ENCODE measurements at places on chromosomes 16 and 17. TPM values are rescaled to one million over a fixed set of nuclear protein-coding genes. Genes with fewer than 3 reads are reported as not detected.
A peak's percentile ranks its signal among the peaks of the same experiment; 100 is the strongest.

DNA sequence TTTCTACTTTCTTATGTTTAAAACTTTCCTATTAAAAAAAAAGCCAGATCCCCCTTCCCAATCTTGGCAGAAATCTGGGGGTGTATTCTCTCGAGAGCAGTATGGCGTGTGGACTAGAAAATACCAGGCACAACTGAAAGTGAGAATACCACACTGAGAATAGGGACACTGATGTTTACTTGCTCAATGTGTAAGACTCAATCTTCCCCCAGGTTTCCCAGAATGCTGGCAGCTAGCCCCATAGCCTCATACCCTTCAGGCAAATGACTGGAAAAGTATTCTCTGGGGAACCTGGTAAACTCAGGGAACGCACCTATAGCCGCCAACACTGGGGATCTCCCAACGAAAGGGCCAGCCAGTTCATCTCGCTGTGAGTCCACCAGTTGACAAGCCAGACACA, 15.3 kb downstream of the ZZEF1 start:
- no peak for DNase-seq

- DNase-seq = no peak
Measured at GRCh38 chr17:51710634-51710979, 447.9 kb downstream of the CA10 start.

GRCh38 chr17:47649972-47650524, 329 bp downstream of the KPNB1 start:
- no peak for DNase-seq

DNA sequence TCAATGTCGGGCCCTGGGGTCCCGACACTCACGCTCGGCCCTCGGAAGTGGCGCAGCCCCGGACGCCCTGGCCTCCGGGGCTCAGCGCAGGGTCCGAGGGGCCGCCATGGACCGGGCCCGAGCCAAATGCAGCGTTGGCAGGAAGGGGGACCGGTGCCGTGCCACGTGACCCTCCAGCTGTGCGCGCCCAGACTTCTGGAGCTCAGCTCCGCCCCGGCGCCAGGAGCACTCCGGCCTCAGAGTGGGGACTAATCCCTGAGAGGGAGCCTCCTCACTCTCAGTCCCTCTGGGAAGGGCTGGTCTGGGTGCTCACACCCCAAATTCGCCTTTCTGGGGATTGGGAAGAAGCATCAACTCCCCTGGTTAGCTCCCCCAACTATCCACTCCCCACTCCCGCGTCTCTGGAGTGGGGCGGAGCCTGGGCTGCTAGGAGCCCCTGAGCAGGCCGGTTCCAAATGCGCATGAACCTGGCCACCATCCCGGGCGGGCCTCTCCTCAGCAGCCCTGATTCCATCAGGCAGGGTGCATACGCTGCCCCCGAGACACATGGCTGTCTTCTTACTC, at the start of gene B3GNT9:
Gene B3GNT9 (minus strand): TSS at position 166 of the 564 bp plus-strand sequence. CDS start 513 bp downstream, outside the sequence.
- peak; percentile 87 for DNase-seq

Gene TBC1D24
- total RNA-seq = 17.3 TPM

DNA sequence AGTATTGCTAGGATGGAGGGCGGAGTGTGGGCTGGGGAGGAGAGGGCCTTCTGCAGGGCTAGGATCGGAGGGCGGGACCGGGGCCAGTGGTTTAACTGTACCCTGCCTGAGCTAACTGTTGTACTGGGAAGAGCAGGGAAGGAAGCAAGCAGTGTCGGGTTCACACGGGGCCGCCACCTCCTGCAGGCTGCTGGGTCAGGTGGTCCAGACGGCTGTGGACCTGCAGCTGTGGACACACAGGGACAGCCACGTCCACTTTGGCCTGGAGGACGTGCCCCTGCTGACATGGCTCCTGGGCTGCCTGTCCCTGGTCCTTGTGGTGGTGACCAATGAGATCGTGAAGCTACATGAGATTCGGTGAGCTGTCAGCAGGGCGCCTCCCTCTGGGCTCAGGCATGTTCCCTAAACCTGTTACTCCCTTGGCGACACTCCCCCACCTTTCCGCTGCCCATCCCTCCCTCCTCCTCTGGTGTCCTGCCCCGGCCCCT, 16.6 kb downstream of the CASKIN2 start:
- DNase-seq = no peak

DNA sequence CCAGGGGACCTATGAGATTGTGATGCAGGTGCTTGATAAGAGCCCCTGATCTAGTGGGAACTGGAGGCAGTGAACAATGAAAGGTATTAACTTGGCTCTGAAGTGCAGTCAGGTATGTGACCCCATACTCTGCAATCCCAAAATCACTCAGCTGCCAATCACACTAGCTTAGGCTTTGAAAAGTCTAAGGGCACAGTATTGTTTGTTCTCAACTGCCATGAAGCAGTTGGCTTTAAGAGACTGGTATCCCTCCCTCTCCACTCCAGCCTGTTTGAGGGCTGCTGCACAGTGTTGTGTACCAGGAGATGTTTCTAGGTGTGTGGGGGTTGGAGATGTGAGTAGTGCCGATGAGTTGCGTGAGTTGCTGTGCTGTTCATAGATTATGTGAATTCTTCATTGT, 2.4 kb downstream of the YPEL2 start:
- peak; percentile 67 for DNase-seq

GRCh38 chr17:39115135-39115534, 36.3 kb downstream of the PLXDC1 start:
- peak; percentile 45 for DNase-seq

Gene MYO15B
- 15.3 TPM for total RNA-seq

DNA sequence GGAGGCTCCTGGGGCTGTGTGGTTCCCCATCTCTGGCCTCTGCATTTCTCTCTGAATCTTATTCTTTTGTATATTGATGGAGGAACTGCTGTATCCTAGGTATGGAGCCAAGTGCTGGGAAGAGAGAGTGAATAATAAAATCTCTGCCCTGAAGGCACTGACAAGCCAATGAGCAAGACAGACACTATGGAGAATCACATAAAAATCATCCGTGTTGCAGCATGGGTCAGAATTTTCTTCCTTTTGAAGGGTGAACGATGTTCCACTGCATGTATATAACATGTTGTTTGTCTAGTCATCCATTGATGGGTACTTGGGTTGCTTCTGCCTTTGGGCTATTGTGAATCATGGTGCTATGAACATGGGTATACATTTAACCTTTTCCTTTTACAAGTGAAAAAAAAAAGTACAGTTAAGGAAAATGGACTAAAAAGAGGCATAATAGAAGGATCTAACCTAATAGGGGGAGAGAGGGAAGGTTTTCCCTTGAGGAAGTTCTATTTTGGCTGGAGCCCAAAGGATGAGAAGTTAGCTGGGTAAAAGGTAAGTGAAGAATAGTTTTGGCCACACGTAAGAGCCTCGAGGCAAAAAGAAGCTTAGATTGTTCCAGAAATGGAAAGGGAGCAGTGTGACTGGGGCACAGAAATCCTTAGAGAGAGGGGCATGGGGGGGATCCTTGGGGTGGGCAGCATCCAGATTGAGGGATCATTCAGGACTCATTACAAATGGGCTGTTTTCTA, 32.3 kb upstream of the GNA13 start:
- no peak for DNase-seq

Gene HID1
- total RNA-seq = 35.2 TPM

DNA sequence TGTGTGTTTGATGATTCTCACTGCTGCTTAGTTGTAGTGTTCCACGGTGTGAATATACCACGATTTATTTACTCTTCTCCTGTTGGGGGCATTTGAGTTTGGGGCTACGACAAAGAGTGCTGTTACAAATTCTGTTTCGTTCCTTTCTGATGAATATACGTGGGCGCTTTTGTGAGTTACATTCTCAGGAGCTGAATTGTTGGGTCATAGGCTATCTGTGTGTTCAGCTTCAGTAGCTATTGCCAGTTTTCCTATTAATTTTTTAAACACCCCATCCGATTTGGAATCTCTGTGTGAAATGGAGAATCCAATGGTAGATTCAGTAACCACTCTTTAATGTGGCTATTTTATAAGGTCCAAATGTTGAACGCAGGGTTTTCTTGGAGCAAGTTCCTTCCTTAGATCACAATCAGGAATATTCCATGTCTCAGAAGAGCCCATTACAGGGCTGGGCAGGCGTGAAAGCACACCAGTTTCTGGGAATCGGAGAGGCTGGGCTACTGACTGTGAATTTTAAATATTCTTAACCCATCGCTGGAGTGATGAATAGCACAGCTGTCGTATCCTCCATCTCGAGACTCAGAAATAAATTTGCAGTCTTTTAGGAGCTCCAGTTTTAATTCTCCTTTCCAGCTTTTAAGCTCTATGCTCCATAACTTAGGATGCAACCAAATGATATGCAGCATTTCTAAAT, 115.9 kb downstream of the PITPNC1 start:
- no peak for DNase-seq

DNA sequence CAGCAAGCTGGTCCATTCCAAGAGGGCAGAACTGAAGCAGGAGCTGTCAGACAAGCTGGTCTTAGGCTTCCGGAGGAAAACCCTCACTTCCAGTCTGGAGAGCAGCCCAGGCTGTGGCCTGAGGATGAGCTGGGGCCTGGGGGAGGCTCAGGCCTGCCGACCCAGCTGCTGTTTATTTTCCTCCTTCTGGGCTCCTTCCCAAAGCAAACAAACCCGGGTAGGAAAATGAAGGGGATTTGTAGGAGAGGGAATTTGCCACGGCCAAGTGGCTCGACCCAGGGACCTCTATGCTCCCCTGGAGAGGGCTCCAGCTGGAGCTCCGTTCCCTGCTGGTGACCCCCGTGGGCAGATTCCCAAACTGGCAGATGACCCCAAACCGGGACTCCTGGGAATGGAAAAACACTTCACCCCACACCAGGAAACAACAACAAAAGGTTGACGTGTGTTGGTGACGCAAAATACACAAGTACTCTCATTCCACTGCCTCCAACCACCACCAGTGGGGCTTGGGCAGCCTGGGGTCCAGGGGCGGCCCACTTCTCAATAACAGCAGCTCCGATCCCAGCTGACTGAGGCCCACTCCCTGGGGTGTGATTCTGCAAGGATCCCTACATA, 8.8 kb downstream of the JUP start:
- peak; percentile 98 for DNase-seq

Gene DPEP1
- total RNA-seq = 2.2 TPM

- DNase-seq = no peak
Measured at GRCh38 chr17:10777131-10777807, 26.6 kb downstream of the TMEM238L start.

DNA sequence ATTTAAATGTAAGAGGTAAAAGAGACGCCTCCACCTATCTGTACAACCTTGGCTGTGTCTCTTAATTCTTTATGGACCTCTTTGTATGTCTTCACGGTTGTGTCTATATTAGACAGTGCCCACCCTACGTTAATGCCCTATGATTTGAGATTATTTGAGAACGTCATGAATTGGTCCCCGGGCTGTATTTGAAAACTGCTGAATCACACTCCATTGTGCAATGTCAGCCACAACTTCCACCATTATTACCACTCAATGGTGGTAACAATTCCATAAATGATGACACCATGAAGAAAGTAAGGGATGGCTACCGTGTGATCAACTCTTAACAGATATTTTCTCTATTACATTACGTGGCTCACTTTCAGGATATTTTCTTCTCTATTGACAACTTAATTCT, 182.4 kb upstream of the RBFOX1 start:
- no peak for DNase-seq

Gene ZNF48
- 32.3 TPM for total RNA-seq

DNA sequence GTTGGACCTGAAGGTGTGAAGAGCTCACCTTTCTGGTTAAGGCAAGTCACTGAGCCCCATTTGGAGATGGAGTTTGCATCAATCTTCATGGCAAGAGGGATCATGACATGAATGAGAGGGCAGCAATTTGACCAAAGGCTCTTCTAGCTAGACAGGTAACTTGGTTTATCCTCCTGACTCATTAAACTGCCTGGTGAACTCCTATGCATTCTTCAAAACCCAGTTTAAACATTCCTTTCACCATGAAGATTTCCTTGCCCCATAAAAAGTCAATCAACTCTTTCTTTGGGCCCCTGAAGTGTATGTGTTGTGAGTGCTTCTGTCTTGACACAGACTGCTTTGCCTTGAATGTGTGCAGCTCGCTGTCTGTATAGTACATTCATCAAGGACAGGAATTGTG, 120.0 kb upstream of the FOXF1 start:
- DNase-seq = no peak

- peak; percentile 83 for DNase-seq
Measured at GRCh38 chr17:77427391-77427991, 286.7 kb downstream of the SEC14L1 start.

GRCh38 chr16:85653290-85653891, 35.4 kb downstream of the GINS2 start:
- no peak for DNase-seq

GRCh38 chr16:67764158-67764667, 42.1 kb downstream of the RANBP10 start:
- peak; percentile 10 for DNase-seq

Gene NTN3
- 9.4 TPM for total RNA-seq

Gene MRM1
- 8.9 TPM for total RNA-seq

Gene GRAPL
- total RNA-seq = 0.57 TPM

Gene TNK1
- 1.3 TPM for total RNA-seq

DNA sequence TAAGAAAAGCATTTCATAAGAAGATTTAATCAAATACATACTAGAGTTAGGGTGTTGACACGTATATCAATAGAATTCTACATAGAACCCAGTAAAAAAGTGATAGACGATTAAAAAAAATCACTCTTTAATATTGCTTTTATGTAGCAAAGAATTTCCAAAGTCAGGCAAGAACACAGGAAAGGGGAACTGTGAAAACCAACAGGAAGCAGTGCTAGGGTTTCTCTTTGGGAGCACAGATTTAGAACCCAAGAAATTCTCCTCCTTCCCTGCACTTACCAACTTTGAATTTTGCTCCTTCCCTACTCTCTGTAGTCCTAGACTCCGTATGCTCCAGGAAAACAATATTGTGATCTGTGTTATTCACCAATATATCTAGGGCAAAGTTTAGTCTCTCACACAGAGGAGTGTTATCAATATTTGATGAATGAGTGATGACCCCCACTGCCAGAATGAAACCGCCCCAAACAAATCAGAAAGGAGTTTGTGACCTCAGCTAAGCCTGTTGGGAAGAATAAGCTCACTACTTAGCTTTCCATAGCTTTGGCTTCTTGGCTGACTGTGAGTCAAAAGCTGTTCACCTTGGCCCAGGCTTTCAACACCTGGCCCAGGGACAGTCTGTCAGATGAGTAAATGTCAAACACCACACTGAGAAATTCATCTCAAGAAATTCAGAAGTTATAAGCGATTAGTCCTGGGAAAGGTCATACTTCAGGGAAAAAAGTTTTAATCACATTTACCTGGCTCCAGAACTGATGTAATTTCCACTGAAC, 8.6 kb downstream of the RFWD3 start:
- DNase-seq = no peak

DNA sequence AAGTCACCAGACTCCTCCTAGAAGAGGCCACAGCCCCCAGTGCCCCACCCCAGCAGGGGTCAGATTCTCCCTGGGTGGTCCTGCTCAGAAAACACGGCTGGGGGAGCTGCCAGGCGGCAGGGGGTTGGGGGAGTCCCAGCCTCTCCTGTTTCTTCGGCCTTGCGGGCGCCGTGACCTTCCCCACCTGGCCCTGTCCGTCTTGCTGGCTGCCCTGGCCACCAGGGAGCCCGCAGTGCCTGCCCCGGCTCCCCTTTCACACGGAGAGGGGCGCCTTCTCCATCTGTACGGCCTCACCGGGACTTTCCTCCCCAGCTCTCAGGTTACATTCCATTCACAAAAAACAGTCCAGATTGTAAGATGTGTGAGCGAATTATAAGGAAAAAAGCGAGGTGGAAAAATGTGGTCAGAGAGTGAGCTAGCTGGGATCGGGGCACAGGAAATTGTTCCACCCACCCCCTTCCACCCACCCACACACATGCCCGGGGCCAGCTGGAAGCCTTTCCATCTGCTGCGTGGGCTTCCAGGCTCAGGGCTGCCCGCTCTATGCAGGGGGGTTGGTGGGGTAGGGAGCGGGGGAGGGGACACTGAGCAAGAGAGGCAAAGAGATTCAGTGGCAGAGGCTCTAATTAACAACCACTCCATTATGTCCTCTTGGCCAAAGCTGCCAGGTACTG, 14.6 kb upstream of the CIBAR2 start:
- DNase-seq = peak; percentile 42

- no peak for DNase-seq
Measured at GRCh38 chr17:6556121-6557039, at the start of gene PITPNM3. PITPNM3 (minus strand) TSS chr17:6556555; CDS start chr17:6556406, 149 bp downstream.

Gene TMED6
- 0.69 TPM for total RNA-seq
